ENCODE measurements at places on chromosomes 7 and 10.

- DNase-seq: no peak
Observed at GRCh38 chr7:158617737-158618128, 30.1 kb upstream of the PTPRN2 start.

GRCh38 chr7:37577412-37577811, 106.2 kb upstream of the GPR141 start:
- DNase-seq: no peak

DNA sequence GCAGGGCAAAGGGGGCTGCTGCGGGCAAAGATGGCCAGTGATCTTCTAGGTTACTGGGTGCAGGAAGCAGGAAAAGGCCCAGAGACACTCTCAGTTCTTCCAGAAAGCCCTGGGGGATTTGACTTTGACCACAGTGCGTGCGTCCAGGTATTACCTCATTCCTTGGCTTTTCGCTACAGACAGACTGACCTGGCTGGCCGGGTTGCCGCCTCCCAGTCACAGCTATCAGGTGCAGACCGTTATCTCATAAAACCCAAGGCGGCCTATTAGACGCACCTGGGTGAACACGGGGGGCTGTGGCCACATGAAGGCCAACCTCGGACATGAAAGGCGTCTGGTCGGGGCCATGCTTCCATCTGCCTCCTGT, 80.3 kb downstream of the FOXL3 start:
- no peak for DNase-seq

DNA sequence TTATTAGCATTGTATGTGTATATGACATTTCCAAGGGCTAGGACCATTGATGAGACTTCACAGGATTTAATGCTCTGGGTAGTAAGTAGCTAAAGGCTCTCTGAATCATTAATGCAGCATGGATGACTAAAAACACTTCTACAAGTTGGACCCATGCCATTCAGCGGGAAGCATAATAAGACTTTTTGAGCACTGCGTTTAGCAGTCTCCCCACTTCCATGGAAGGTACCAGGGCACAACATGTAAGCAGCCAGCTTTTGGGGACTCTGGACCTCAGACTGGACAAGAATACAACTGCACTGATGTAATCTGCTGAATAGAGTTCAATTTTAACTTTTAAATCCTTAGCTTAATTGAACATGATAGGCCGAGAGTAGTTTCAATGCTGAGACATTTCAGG, 191.7 kb upstream of the IMMP2L start:
- DNase-seq: no peak

GRCh38 chr10:36157486-36157885, 515.4 kb upstream of the FZD8 start:
- DNase-seq: no peak

DNA sequence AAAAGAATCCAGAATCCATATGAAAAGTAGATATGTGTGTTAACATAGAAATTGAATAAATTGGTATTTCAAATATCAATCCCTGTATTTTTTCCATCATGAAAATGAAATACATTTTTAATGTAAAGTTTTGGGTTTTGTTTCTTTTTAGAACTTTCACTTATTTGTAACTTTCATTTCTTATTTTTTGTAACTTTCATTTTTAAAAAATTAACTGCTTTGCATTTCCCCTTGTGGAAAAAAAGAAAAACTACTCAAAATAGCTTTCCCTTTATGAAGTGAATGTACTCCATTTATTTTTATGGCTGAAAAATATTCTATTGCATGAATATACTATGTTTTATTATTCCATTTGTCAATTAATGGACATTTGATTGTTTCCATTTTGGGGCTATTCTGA, 75.6 kb upstream of the SMNDC1 start:
- DNase-seq: no peak

GRCh38 chr7:30755384-30756154, 3.6 kb downstream of the INMT start:
- DNase-seq: no peak

DNA sequence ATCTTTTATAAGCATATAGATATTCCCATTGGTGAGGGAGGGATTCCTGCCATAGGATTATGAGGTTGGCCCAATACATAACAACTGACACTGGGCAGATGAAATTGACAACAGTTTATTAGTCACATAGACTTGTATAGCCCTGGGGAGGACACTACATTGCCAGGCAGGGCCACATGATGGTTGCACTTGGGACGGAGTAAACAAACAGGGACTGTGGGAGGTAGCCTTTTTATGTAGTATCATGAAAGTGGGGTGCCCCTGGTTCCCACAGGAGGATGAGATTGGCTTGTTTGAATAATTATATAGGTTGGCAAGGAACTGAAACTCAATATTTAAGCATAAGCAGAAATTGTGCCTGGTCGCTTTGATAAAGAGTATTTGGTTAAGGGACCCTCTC, 23.5 kb downstream of the TRIM24 start:
- DNase-seq: no peak

DNA sequence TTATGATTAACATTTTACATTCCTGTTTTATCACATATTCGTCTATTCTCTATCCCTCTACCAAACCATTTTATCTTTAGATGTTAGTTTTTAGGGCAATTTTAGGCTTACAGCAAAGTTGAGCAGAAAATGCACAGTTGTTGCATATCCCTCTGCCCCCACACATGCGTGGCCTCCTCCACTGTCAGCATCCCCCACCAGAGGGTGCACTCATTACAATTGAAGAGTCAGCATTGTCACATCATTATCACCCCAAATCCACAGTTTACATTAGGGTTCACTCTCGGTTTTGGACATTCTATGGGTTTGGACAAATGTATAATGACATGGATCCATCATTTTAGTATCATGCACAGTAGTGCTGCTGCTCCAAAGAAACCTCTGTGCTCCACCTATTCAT, 86.4 kb downstream of the WDR37 start:
- DNase-seq: no peak

DNA sequence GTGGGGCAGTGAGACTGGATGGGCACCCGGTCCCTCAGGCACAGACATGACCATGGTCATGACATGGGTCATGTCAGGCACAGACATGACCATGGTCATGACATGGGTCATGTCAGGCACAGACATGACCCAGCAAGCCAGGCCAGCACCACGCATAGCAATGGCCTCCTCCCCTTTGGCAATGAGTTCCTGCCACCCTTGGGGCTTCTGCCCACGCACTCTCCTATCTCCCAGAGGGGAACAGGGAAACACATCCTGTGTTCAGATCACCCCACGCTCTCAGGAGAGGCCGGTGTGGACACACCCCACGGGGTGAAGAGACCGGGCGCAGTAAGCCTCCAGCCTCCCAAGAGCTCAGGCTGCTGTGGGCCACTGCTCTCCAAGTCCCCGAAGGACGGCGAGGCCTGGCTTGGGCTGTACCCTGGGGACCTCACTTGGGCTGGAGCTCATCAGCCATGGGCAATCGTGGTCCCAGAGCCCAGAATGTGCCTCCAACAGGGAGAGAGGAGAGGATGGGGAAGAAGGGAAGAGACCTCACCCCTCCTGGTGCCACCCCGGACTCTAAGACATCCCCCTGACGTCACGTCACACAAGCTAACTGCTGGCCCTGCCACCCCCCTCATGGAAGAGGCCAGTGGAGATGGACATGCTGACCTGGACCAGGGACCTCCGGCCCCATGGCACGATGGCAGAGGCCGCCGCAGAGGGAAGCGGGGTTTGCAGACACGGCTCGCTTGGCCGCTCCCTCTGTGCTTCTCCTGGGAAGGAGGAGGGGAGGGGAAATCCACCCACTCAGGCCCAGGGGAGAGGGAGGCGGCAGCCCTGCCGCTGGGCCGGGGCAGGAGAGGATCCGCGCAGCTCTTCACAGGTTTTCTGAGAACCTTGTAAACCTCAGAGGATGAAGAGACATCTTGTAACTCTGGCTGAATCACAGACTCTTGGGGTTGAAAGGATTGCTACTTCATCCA, 269.6 kb downstream of the ELFN1 start:
- no peak for DNase-seq

- DNase-seq: no peak
Observed at GRCh38 chr10:119268871-119269506, 61.6 kb downstream of the GRK5 start.

GRCh38 chr7:47669901-47670384, 88.0 kb upstream of the TNS3 start:
- DNase-seq: no peak

Measured in GM04503 (cell line).